Ascending aorta (tissue), 2 donors: ENCODE measurements at places on chromosomes 4 and X.

DNA sequence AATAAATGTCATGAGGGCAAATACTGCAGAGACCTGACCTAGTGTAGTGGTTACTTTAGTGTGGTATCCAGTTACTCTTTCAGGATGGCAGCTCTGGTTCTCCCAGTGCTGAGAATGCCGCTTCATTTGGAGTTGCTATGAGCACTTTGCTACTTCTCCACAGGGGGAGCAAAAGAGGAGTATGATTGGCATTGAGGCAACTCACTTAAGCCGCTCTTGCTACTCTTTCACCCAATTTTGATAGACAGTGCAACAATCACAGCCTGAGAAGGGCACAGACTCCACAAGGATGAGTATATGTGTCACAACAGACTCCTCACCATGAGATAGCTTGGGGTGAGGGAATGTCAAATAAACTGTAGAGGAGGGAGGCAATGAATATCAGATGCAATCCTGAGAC, 81.2 kb downstream of the NPY1R start:
- DNase-seq, result no peak

DNA sequence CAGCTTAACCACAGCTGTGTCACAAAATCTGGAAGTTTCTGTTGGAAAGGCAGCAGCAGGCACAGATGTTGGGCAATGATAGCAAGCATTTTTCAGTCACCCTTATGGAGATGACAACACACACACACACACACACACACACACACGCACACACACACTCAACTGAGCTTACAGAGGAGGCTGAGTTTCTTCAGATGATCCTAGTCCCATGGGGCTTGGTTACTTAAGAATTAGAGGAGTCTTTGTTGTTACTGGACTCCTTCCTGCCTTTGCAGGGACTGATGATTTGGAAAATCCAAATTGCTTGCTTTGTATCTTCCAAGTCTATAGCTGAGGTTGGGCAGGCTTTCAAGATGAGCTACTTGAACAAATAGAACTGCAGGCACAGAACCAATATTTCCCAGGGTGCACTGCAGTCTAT, 740.1 kb upstream of the PITX2 start:
- no peak for DNase-seq

DNA sequence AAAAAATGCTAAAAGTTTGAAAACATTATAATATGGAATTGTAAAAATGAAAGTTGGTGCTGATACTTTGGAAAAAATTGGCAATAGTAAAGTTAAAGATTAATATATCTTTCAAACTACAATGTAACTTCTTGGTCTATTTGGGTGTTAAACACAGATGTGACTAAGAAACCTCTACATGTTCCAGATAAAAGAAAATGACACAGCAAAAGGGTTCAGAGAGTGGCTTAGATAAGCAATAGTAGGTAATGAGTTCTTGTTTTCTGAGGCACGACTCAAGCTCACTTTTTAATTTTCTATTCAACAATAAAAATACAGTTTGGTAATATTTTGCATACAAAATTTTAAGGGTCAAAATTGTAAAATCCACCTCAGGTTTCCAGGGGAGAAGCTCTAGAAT, 292.7 kb downstream of the GALNTL6 start:
- no peak for DNase-seq

DNA sequence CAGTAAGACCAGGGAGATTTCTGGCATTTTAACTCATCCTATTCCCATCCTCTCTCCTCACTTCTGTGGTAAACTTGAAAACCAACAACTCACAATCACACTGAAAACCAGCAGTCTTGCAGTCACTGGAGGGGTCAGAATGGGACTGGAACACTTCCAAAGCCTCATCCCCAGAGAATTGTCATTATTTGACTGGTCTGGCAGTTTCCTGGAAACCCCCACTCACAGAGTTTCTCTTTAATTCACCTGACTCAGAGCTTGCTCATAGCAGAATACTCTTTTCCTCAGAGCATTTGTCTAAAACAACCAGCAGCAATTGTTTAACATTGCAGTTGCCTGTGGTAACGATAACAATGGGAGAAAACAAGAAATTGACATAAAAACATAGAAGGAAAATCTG, 7.3 kb upstream of the RAB9B start:
- no peak for DNase-seq

DNA sequence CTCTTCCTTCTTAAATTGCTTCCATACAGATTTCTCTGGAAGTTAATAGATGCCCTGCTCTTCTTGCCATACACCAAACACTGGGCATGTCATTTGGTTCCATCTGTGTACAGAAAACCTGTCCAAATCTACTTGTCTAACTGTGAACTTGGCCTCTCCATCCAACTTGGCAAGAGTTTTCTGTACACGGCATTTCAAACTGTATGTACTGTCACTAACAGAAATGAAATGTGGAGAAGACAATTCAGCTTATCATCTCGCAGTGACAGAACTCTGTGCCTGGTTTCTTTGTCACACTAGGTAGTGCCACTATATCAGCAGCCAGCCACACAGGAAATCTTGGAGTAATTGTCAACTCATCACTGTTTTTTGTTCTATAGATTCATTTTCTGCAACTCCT, 58.2 kb downstream of the CXXC4 start:
- no peak for DNase-seq

DNA sequence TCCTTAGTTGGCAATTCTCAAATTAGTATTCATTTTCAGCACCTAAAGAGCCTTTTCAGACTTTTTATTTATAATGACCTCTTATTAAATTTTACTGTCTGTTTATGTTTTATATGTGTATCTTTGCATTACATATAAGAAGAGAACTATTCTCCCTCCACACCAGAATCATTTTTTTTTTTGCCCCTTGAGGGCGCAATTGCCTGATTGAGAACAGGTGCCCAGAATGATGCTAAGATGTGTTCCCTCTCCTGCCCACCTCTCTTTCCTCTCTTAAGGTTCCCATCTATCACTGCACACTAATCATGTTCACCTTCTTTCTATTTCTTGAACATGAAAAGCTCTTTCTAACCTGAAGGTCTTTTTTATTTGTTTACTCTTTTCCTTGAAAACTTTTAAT, 44.2 kb upstream of the ADAM29 start:
- no peak for DNase-seq

GRCh38 chrX:103616676-103617186, 9.0 kb downstream of the TCEAL3 start:
- no peak for DNase-seq

GRCh38 chrX:120726294-120726693, 96.4 kb upstream of the C1GALT1C1 start:
- DNase-seq, result no peak

DNA sequence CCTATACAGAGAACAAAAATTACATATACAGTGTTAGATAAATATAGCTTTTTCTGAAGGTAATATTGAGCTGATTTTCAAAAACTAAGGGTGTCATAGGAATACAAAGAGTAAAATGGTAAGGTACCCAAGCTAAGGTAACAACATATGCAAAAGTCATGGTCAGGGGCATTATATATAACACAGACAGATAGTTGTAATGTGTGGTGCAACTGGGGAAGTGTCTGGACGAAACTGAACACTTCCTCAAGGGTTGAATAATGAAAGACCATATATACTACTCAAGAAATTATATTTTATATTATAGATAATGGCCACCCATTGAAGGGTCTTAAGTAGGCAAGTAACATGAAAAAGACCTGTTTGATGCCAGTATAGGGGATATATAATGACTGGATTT, 262.1 kb upstream of the CXXC4 start:
- DNase-seq, result no peak

DNA sequence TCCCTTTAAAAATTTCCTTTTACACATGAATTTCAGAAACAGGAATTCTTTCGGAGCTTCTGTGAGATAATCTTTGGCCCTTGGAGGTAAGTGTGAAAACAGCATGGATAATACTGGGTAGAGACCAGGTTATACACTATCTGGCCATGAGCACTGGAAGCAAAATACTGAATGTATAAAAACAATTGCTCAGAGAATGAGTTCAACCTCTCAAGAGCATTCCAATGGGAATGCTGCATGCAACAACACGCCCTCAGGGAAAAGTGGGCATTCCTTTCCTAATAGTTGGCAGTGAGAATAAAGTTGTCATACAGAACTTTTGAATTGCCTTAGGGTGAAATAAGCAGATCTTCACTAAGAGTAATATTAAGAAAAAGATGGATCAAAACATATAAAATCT, 574.8 kb upstream of the DIPK2B start:
- DNase-seq, result no peak

DNA sequence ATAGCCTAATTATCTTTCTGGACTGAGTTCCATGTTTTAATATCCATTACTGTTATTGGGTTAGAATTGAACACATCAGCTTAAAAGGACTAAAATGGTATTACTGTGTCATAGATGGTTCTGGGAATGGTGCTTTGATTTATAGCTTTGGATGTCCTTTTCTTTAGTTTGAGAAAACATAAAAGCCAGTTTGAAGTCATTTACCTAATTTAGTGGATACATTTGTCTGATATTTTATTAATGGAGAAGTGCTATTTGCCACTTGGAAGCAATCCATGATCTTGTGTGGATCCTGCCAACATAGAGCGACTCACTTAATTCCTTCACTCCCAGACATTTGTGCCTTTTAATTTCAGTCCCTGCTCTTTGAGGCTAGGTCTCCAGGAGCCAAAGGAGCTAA, 212.4 kb upstream of the PACRGL start:
- no peak for DNase-seq

DNA sequence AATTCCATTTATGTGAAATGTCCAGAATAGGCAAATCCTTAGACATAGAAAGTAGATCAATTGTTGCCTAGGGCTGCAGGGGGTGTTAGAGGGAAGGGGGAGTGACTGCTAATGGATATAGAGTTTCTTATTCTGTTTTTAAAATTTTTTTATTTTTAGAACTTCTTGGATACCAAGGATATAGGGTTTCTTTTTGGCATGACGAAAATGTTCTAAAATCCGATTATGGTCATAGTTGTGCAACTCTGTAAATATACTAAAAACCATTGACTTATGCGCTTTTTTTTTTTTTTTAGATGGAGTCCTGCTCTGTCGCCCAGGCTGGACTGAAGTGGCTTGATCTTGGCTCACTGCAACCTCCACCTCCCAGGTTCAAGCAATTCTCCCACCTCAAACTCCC, 125.2 kb upstream of the USP9X start:
- no peak for DNase-seq

DNA sequence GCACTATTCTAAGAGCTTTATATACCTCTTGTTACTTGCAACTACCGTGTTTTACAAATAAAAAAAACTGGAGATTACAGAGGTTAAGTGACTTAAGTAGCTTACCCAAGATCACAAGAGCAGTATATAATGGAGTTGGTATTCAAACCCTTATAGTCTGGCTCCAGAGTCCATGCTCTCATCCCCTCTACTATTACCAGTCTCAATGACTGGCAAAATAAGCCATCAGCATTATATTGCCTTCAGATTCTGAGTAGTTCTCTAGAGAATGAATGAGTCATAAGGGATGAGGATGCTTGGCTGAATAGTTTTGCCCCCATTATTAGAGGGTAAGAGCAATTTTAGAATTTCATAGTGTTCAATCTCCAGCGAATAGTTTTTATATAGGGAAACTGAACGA, 170.1 kb upstream of the ATOH1 start:
- no peak for DNase-seq

DNA sequence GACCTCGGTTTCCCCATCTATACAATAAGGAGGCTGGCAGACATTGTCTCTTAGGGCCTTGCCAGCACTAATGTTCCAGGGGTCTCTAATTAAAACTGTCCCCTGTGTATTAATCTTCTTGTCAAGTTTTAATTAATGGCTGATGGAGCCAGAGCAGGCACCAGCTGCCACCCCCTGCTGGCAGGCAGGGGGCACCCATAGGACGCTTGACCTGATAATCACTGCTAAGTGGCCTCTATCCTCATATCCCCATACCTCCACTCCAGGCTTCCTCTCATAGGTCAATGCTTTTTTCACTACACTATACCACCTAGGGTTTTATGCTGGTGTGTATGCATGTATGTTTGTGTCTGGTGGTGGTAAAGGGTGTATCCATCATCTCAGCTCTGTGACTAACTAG, 89.4 kb downstream of the EFNB1 start:
- no peak for DNase-seq

DNA sequence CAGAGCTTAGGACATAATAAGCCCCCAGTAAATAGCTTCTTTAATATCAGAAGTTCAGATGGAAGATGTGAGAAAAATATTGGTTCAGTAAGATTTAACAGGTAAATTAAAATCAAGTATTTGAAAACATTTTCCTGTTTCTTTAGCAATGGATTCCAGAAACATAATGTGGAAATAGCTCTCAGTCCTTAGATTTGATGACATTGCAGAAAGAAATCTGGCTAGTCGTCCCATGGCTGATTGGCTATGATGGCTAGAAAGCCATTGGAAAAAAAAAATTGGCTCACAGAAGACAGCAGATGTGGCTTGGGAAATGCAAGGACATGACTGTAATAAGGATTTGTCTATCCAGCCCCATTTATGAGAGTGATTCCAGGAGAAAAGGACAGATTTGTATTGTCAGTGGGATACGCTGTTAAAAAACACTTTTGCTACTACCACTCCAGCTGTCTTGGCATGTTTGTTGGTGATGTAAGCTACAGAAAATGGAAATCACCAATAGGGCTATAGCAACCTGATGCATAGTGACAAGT, 78.3 kb downstream of the AR start:
- DNase-seq, result no peak

GRCh38 chr4:139711461-139711860, 45.8 kb downstream of the MGST2 start:
- DNase-seq, result no peak

GRCh38 chrX:42720209-42720608, 57.8 kb downstream of the PPP1R2C start:
- DNase-seq, result no peak

DNA sequence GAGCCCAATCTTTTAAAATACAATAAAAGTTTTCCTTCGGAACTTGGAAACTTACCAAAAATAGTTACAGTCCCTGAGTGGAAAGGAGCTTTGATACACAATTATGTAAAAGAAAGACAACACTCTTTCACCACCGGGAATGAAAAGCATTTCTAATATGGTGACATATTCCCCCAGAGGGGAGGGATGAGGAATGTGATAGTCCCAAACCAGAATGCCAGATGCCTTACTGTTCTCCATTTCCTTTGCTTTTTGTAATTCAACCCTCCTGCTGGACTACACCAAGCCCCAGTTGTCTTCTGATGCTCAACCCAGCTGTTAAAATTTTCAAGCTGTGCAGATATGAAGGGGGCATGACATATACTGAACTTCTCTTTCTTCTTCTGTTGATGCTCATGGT, 4.1 kb downstream of the PRIMPOL start:
- no peak for DNase-seq

- no peak for DNase-seq
Observed at GRCh38 chr4:87414816-87415215, 7.6 kb upstream of the NUDT9 start.

DNA sequence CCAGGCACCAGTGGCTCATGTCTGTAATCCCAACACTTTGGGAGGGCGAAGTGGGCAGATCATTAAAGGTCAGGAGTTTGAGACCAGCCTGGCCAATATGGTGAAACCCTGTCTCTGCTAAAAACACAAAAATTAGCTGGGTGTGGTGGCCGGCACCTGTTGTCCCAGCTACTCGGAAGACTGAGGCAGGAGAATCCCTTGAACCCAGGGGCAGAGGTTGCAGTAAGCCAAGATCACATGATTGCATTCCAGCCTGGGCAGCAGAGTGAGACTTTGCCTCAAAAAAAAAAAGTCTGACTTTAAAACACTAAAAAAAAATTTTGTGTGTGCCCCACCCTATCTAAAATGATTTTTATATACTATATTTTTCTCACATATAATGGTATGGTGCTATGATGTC, 26.2 kb upstream of the TMEM192 start:
- DNase-seq, result no peak
